ENCODE measurements at places on chromosomes 5 and 9.

GRCh38 chr9:121453232-121453892 is 46.3 kb downstream of the GGTA1 start:
- no peak for DNase-seq

DNA sequence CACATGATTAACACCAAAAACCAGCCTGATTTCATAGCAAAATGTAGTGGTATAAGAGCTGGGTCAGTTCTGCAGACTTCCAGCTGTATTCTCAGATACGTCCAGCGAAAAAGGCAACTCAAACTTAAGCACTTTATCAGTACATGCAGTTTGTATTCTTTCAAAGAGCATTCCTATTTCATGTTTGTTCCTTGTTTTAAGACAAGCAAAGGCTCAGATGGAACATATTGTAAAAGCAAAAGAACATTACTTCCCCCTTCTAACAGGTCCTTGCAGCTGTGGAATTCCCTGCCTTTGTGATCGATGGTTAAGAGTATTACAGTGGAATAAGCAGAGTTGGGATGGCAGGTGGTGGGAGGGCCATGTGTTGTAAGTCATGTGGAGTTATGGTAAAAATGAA is 86.3 kb upstream of the GRHPR start:
- DNase-seq, result no peak

DNA sequence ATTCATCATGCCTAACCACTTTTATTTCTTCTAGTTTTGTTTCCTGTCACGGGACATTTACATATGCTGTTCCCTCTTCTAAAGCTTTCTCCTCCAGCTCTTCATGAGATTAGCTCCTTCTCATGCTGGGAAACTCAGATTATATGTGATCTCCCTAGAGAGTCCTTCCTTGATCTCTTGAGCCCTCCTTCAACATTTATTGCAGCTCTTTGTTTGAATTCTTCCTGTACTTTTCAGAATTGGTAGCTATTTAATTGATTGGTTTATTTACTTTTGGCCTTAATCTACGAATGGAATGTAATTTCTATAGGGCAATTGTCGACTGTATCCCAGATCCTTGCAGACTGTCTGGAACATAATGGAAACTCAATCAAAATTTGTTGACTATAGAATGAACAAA is 9.7 kb upstream of the TRPM3 start:
- DNase-seq, result no peak

- no peak for DNase-seq
These were observed 2.0 kb upstream of the CPEB4 start for GRCh38 chr5:173886150-173886549.

DNA sequence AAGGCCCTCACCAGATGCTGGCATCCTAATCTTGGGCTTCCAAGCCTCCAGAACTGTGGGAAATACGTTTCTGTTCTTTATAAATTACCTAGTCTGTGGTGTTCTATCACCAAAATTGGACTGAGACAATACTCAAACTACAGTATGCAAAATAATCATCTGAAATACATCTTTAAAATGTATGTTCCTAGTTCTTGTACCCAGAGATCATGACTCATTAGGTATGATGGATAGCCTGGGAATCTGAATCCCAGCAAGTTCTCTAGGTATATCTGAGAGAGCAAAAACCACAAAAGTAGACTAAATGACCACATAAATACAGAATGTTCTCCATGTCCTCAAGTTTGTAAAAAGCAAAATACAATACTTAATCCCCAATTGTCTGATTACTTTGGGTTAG is 166.3 kb downstream of the YIPF5 start:
- no peak for DNase-seq

DNA sequence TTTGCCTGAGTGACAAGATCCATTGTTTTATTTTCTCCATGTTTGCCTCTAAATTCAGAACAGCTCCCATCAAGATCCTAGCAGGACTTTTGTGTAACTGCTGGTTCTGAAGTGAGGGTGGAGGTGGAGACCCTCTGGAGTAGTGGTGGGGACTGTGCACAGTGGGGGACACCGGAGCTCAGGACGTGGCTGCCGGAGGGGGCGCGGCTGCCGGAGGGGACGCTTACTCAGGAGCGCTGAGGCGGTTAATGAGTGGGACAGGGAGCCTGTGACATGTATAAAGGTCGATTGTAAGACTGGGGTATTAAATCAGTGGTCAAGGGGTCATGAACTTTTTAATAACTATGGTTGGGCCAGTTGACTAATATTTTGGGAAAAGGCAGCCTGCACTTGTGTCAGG is 127.0 kb upstream of the CACNA1B start:
- DNase-seq, result no peak

- DNase-seq, result no peak
These were observed 211.3 kb downstream of the AUH start for GRCh38 chr9:91150273-91150997.

GRCh38 chr9:16023446-16023845 is 470.6 kb downstream of the CCDC171 start:
- DNase-seq, result no peak

GRCh38 chr5:109931049-109931780 is 241.5 kb downstream of the MAN2A1 start:
- no peak for DNase-seq

DNA sequence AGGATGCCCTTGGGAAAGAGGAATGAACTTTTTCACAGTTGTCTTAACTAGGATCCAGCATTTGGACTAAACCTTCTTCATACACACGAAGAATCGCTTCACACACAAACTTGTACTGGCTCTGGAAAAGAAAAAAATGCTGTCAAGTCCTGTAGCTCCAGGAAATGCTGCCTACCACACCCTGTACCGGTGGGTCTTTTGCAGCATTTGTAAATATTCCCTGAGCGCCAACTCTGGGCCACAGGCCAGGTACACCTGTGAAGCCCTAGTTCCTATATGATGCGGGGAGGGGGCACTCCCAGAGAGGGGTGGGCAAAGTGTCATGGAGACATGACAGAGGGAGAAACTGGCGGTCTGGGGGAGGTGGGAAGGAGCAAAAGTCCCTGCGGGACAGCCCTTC is 58.7 kb upstream of the EPB41L4B start:
- no peak for DNase-seq

- DNase-seq, result no peak
These were observed 43.4 kb downstream of the ERBIN start for GRCh38 chr5:65969539-65970393.

GRCh38 chr5:87300744-87301143 is 33.1 kb downstream of the RASA1 start:
- peak; percentile 78 for DNase-seq

DNA sequence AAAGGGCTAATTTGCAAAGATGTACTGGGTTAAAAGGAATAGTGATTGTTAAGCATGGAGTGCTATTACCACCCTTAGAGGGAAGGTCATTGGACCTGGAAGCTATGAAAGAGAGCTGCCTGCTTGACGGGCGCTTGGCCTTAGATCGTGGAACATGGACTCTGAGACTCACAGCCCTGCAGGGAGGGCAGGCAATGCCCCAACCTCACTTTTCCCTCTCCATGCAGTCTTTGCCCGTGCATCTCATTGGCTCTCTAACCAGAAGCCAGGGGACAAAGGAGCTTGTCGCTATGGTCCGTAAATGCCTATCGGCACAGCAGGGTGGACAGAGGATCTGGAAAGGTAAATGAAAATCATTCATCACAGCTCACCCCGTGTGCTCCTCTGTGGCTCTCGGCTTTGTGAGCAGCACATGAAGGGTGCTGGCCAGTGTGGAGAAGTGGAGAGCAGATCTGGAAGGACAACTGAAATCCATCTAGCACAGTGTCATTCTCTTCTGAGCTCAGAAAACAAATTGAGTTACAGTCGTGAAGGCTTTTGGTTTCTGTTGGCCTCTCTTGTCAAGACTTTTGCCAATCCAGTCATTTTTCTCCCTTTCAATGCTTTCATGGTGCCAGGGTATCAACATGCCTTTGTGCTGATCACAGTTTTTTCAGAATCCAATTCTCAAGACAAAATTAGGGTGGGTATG is 186.2 kb downstream of the SNX18 start:
- DNase-seq, result no peak

DNA sequence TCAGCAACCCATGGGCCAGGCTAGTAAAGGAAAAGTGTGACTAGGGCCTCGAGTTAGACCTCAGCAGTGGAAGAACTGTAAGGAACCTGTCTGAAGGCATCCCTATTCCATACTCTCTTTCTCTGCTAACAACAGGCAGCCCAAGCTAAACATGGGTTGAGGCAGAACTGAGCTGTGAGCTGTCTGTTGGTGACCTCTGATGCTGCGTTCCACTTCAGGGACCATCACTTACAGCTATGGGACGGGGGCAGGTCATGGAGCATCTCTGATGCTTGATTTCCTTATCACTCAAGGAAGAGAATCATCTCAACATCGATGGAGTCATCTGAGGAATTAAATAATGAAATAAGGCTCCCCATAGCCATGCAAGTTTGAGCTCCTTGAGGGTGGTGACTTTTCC is 174.8 kb downstream of the ACTL7B start:
- DNase-seq, result no peak

DNA sequence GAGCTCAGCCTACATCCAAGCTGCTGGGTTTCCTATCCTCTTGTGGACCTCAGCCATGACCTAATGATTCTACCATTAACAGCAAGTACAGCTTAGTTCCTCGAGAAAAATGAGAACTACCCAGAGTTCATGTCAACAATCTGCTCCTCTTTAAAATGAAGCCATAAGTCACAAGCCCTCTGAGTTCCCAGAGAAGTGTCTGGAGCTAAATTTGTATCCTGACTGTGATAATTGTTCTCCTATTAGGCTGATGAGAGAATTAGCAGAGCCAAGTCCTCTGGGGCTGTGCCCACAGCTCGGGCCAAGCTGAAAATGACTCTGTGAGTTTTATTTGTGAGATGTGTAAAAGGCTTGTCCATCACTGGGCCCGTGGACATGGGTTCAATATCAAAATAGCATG is 145.1 kb upstream of the SMIM23 start:
- no peak for DNase-seq

GRCh38 chr9:128683340-128684064 is 5.5 kb upstream of the SET start:
- DNase-seq, result peak; percentile 80

DNA sequence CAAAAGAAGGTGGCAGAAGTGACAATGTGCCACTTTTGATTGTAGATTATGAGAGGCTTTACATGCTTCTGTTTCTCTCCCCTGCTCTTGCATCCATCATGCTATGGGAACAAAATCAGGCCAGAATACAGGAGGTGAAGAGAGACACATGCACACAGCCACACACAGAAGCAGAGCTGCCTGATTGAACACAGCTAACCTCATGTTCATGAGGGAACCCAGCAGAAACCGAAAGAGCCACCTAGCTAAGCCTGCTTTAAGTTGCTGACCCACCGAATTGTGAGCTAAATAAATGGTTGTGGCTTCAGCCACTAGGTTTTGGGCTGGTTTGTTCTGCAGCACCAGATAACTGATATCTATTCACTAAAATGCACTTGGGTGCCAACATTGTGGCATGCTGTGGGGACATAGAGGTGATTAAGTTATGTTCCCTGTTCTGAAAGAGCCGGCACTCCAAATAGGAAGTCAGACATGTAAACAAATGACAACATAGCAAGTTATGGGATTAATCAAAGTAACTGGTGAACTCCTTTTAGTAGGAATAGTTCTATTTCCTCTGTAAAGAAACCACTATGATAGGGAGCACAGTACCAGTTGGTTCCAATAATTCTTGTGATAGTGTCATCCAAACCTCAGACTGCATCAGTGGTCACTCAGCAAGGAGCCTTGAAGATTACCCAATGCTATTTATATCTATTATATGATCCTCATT is 93.6 kb upstream of the TNC start:
- DNase-seq, result no peak

All from epithelial cell of proximal tubule (primary cell).